ENCODE measurements at places on chromosomes 4 and X.
A peak's percentile ranks its signal among the peaks of the same experiment; 100 is the strongest.

GRCh38 chr4:88008122-88008742 lies 797 bp downstream of the PKD2 start:
- DNase-seq = peak; percentile 49

DNA sequence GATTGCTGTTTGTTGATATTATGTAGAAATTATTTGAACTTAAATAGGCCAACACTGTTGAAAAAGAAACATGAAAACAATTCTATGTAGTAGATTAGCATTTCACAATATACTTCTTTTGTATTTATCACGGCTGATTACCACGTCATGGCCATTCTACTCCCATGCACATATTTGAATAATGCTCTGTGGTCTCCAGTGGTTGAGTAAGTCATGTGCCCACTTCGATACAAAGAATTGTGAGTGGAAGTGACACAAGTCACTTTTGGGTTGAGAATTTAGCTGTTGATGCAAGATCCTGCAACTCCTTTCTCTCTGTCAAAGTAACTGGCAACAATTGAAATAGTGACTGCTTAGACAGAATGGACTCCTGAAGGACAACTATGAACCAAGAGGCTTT lies 6.7 kb upstream of the FSTL5 start:
- no peak for DNase-seq

- no peak for DNase-seq
These were observed 190.0 kb upstream of the AR start for GRCh38 chrX:67353651-67354370.

DNA sequence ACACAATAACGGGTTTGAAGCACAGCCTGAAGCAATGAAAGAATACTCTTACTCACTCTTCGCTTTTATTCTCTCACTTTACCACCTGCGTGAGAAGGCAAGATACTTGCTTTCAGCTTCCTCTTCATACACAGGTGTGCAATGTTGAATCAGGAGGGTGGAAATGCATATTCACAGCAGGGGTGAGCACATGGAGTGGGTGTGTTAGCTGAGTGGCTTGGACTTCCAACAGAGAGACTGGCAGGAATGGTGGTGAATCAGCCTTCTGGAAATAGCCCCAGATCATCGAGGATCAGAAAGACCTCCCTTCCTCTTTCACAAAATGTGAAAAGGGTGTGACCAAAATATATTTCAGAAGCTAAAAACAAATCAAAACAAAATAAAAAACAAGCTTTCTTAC lies 521.2 kb downstream of the STIM2 start:
- DNase-seq = no peak

DNA sequence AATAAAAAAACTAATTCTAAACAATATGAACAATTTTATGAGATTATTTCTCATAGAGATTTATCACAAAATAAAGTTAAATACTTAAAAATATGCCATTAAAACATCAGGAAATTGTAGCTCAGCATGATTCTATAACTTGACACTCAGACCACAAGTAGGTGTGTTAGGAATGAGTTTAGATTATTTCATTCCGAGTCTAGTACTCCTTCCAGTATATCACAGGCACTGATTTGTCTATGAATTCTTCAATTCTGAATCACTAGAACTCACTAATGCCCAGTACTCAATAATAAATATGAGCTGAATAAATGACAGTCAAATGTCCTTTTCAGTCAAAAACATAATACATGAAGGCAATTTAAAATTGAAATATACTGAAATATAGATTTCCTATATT lies 22.2 kb downstream of the BOD1L1 start:
- DNase-seq = no peak

GRCh38 chr4:671769-672168 lies 2.3 kb downstream of the ATP5ME start:
- DNase-seq = no peak

DNA sequence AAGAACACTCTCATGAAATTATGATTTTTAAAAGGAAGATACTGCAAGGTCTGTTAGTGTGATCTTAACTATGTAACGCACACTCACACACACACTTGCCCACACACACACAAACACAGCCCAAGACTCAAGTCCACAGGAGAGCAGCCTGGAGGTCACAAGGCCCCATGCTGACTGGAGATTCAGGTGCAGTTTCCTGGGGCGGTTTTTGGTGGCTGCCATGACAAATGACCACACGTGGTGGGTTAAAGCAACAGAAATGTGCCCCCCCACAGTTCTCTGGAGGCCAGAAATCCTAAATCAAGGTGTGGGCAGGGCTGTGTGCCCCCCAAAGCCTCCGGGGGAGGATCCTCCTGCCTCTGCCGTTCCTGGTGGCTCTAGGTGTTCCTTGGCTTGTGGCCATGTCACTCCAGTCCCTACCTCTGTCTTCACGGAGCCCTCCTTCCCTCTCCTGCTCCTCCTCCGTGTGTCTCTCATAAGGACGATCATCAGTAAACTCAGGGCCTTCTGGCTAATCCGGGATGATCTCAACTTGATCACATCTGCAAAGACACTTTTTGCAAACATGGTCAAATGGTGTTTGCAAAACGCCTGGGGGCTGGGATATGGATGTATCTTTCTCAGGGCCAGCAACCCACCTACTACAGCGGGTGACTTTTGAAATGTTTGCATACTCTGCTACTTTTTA lies 9.7 kb upstream of the HTRA3 start:
- DNase-seq = no peak
